ENCODE measurements at places on chromosomes 3 and 15. TPM values are rescaled to one million over a fixed set of nuclear protein-coding genes. Genes with fewer than 3 reads are reported as not detected.

DNA sequence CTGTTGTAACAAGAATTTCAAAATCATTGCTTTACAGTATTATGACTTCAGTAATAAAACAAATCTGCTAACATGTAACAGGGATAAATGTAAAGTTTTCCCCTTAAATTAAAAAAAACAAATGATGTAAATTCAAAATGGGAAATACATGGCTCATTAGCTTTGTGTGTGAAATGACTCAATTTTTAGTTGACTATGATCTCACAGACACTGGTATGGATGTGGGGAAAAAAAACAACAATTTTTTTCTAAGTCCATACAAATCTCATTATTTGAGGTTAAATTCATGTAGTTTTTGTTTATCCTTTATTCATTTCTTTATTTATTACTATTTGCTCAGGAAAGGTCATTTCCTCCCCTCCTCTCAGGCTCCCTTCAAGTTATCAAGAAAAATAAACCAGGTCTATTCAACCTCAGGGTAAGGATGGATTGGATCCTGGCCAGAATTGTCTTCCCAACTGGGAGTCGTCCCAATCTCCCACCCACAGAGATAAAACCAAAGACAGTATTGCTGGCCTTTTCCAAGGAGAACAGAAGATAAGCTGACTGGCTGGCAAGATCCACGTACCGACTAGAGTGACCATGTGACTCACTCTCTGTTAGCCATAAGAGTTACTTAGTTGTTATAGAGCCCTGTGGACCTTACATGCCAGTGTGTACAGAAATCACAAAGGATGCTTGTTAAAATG lies 373.3 kb downstream of the GAP43 start:
- DNase-seq, result no peak

DNA sequence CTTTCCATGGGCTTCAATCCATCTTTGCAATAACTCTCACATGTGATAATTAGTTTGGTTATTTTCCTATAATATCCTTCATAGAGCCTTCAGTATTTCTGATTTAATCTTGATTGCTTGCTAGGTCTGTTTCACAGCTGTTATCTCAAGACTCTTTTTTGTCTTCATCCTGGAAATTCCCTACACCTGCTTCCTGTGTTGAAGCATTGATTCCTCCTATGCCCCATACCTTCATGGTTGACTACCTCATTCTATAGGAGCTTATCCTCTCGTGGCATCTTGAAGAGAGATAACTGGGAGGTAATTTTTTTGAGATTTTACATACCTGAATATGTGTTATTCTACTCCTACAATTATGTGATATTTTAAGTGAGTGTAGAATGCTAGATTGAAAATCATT lies 26.7 kb downstream of the PIK3CA start:
- DNase-seq, result no peak

LARP6 gene
- total RNA-seq, result 20.2 TPM

- no peak for DNase-seq
Measured at GRCh38 chr3:157066335-157067098, 93.4 kb downstream of the CCNL1 start.

STAG1 gene
- total RNA-seq, result 24.8 TPM

GRCh38 chr3:9280451-9281219 lies 31.2 kb upstream of the SRGAP3 start:
- DNase-seq, result no peak

DNA sequence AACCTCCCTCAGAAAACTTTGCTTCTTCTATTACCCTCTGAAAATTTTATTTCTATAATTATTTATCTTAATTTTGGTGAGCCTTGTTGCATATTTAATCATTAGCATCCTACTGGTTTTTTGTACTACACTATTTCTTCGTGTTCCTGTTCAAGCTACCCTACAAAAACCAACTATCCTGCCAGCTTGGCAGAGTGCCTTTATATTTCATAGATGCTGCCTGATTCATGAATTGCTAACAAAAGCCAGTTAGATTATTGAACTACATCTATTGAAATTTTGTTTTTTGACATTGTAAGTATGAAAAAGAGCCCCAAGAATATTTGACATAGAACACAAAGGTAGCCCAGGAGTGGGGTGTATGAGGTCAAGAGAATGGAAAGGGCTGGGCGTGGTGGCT lies 78.9 kb downstream of the CD200R1L start:
- DNase-seq, result no peak

SLC38A3 gene
- total RNA-seq, result 2.4 TPM

DNA sequence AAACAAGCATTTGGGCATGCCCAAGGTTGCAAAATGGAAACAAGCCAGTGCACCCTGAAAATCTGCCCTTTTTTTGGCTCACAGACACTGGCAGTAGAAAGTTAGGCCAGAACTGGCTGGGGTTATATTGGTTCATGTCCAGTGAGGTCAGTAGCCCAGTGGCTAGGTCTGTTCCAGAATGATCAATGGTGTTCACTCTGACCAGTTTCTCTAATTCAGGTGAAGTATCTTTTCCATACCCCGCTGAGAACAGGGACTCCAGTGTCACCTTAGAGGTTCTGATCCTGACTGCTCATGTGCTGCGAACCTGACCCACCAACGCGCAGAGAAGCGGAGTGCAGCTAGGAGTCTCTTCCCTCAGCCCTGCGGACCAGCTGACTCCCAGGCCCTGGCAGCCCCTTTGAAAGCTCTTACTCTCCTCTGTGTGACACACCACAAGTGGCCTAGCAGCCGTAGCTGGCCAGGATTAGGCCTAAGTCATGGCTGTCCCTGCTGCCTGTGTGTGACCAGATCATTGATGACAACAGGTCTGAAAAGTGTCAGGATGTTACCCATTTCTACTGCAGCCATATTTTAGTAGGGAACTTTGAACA lies 123.5 kb downstream of the GHSR start:
- no peak for DNase-seq

CYP8B1 gene
- total RNA-seq, result not detected

CD276 gene
- total RNA-seq, result 31.2 TPM

FBLN2 gene
- 185 TPM for total RNA-seq

DNA sequence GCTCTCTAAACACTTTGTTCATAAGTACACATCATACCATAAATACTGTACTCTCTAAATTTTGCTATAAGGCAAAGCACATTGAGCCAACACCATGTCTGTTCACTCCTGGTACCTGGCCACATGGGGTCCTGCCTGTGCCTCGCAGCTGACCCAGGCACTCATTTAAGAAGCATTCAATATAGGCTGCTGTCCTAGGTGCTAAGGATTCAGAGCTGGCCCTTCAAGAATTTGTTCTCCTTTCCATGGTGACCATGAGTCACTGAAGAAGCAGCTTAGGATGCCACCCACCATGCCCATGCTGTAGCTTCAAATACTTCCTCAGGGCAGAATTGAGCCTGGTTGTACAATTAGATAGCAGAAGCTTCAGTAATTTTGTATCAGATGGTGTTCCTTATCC lies 119.2 kb upstream of the ZBED2 start:
- no peak for DNase-seq

SH2D7 gene
- total RNA-seq, result not detected

DNA sequence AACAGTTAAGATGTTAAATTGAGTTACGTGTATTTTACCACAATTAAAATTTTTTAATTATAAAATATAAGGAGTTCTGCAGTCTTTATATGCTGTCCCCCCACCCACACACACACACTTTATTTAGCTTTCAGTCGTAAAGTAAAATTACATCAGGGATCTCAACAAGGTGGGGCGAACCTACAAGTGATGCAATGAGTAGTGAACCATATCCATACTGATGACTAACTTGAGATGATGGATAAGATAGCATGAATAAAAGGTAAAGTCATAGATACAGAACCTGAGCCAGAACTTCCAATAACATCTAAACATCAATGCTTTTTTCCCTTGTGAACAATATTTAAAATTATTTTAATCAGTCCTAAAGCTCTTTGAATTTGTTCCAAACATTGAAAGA lies 77.2 kb downstream of the VPS13C start:
- no peak for DNase-seq

- DNase-seq, result no peak
Measured at GRCh38 chr3:119408243-119408950, 55.0 kb downstream of the TMEM39A start.

GRCh38 chr3:191170097-191170496 lies 28.9 kb upstream of the OSTN start:
- no peak for DNase-seq

- DNase-seq, result no peak
Measured at GRCh38 chr3:116000311-116000710, 377.0 kb downstream of the GAP43 start.

DNA sequence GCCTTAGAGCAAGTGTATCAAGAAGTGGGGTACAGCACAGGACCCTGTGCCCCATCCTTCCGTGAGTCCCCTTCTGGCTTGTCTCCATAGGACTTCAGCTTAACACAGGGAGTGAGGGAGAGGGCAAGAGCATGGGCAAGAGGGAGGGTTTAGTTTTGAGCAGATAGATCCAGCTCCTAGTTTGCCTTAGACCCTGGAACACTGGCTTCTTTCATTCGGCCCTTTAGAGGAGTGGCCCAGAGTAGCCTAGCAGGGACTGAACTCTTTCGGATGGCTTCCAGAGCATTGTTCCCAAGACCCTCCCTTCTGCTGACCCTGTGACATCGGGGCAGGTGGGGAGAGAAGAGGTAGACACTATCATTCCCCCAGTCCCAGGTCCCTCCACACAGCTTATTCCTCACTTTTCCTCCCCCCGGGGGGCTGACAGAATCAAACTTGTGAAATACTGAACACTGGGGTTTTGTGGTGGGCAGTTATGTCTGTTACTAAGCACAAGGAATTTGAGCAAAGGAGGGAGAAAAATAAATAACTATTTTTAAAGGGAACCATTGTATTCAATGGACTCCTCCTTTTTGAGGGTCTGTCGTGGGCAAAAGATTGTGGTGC lies 289.6 kb upstream of the C2CD4B start:
- no peak for DNase-seq

PRTG gene
- total RNA-seq, result 3.3 TPM

KLHL6 gene
- 1.4 TPM for total RNA-seq

DNA sequence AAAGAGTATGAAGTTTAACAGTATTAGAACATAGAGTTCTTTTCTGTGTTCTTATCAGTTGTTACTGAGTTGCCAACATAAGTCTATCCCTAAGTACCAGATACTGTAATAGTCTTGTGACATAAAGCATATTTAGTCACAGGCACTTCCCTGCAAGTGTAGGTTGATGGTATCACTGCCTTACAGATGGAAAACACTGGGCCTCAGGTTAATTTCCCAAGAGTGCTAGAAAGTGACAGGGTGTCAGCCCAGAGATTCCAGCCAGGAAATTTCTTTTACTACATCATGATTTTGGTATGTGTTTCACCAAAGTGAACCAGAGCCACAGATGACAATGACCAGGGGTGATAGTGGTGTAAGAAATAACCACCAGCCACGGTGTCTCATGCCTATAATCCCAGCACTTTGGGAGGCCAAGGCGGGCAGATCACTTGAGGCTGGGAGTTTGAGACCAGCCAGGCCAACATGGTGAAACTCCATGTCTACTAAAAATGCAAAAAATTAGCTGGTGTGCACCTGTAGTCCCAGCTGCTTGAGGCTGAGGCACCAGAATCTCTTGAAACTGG lies 3.2 kb downstream of the EIF1B start:
- DNase-seq, result no peak

DNA sequence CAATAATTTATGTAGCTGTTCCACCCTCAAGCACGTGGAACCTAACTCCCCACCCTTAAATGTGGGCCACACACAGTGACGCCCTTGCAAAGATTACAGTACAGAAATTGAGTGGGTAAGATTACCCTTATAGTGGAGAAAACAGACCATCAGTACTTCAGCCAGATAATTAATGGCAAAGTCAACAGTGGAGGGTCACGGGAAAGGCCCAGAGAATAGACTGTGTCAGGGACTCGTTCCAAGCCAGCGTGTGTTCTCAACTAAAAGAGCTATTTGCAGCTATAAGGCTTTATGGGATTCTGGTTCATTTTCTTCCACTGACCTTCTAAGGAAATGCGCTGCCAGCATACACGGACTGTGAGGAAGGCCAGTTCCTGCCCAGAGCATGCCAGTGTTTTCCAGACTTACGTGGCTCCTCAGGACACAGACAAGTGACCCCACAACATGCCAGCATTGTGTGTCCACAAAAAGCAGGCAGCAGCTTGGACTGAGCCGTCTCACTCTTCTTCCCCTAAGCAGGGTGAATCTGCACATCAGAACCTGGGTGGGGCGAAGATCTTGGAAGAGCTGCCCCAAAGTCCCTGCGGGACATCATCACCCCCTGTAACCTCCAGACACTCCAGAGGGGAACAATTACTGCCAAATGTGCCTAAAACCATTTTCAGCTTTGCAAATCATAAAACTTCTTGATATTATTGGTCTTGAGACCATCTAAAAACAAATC lies 428.5 kb downstream of the OCA2 start:
- DNase-seq, result no peak

RASA2 gene
- total RNA-seq, result 5.1 TPM

VEPH1 gene
- 0.86 TPM for total RNA-seq

GRCh38 chr3:87333393-87333892 lies 57.1 kb upstream of the POU1F1 start:
- DNase-seq, result no peak

C2CD4A gene
- total RNA-seq, result not detected

PRSS50 gene
- not detected for total RNA-seq

- DNase-seq, result no peak
Measured at GRCh38 chr3:9201955-9202354, 47.5 kb downstream of the SRGAP3 start.

DNA sequence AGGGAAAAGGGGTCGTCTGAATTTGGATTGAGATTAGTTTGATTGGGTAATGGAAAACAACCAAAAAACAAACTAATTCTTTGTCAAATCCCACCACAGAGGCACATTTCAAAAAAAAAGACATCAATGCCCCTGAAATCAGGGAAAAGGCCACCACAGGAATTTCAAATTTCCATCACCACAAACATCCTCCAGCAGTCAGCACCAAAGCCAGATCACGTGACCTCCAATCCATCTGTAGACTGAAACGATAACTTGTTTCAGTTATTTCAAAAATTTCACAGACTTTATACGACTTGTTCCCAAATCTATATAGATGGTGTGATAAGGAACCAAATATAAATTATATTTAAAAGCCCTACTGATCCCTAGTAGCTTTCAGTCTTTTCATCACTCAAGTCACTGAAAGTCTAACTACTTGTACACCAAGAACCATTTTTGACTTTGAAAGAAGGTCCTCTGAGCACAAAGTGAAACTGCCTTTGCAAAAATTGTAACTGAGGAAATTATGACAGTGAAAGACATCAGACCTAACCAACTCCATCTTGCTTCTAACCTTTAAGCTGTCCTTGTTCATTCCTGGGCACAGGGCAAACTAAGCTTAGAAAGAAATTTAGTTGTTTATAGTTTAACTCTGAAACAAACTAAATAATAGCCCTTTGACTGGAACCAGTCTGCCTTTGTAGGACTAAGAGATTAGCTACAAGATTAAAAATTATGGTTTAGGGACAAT lies 48.1 kb upstream of the PLCL2 start:
- DNase-seq, result no peak

DUSP7 gene
- 17.7 TPM for total RNA-seq

- DNase-seq, result no peak
Measured at GRCh38 chr15:32919749-32920414, 202.1 kb downstream of the GREM1 start.

RBP2 gene
- total RNA-seq, result not detected

COL8A1 gene
- 53.8 TPM for total RNA-seq
